Stimulated activated CD8-positive, alpha-beta memory T cell treated with anti-CD3 and anti-CD28 coated beads, Interleukin-7, amount 100 ng/mL, for 1 hour (primary cell): ENCODE measurements at places on chromosomes 3 and 15.

DNA sequence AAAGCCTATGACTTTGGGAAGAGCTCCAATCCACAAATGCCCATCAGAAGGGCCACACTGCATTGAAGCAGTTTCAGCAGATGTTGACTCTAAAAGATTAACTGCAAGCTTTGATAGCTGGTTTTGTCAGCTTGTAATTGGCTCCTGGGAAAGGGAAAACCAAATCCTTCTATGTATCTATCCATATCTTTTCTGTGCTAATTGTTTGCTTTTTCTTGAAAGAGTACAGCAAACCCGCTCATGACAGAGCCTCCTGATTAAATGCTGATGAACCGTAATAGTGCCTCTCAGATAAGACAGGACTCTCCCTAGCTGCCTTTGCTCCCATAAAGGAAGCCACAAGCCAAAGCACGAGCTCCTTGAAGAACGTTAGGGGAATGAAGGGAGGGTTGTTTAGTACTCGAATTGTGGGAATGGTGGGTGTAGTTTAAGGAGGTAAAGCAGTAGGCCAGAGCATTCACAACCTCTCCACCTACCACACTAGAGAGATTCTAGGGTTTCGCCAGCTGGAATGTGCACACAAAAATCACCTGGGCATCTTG is 33.6 kb upstream of the LRIG1 start:
- no peak for DNase-seq

- no peak for DNase-seq
Observed at GRCh38 chr3:155639462-155640055, 105.3 kb downstream of the PLCH1 start.

GRCh38 chr15:38671006-38671387 is 106.4 kb upstream of the RASGRP1 start:
- no peak for DNase-seq

GRCh38 chr15:77266708-77267386 is 153.1 kb downstream of the PEAK1 start:
- no peak for DNase-seq

DNA sequence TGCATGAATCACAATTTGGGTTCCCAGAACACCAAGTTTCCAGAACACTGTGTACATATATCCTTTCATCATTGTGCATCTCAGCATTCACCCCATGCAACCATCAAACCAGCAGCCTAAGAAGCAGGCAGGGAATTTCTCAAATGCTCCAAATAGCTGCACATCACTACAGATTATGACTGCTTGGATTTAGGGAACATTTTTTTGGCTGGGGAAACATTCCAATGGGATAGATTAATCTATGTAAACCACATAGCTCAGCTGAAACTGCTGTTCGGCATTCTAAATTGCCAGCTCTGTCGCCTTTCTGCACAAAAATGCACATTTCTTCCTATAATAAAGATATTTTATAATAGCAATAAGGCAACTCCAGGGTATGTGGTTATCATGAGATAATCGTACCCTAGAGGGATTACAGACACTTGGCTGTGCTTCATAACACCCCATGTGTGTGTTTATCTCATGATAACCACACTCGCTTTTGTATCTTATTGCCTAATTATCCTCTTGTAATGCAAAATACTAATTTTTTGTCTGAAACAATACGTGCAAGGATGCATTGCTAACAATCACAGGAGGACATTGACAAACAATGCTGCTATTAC is 483.7 kb upstream of the DPH6 start:
- DNase-seq: no peak

GRCh38 chr15:69484837-69485236 is 32.2 kb downstream of the RPLP1 start:
- DNase-seq: no peak

DNA sequence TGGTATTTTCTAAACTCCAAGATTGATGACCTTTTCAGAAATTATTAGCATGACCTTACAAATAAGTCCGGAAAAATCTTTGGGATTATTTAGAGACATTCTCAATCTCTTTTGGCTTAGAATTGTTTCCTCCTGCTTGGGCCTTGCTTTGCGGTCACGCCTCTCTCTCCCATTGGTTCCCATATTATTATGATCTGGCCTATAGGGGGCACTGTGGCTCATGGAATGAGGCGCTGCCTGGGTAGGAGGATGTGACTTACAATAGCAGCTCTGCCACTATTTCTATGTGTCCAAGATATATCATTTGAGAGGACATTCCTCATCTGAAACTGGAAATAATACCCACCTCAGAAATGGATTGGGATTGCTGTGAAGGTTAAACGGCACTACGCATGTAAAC is 464.9 kb downstream of the MFSD1 start:
- no peak for DNase-seq

- DNase-seq: no peak
Observed at GRCh38 chr3:63429905-63430304, 151.8 kb downstream of the SYNPR start.

GRCh38 chr3:159522276-159522675 is 466.4 kb upstream of the IL12A start:
- DNase-seq: no peak

- DNase-seq: no peak
Observed at GRCh38 chr15:62519900-62520299, 354.8 kb upstream of the C2CD4B start.

DNA sequence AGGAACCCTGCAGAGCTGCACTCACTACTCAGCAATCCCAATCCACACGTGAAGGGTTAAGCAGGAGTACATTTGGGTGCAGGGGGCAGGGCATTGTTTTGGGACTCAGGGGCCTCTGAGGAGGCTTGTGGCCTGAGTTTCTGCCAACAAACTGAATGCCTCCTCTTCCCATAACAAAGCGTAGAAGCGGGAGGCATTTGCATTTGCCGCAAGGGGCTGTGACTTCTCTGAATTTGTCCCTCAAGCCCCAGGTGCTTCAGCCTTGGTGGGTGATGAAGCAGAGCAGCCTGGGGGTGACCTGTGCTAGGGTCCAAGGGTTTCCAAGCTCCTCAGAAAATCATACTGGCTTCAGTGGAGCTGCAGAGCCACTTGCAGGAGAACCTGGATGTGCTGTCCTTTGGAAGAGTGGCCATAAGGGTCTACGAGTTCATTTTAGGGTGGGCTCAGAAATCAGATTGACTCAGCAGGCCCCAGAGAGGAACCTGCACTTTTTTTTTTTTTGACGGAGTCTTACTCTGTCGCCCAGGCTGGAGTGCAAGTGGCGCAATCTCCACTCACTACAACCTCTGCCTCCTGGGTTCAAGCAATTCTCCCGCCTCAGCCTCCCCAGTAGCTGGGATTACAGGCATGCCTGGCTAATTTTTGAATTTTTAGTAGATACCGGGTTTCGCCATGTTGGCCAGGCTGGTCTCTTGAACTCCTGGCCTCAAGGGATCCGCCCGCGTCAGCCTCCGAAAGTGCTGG is 1.4 kb upstream of the RPSA start:
- DNase-seq: no peak

DNA sequence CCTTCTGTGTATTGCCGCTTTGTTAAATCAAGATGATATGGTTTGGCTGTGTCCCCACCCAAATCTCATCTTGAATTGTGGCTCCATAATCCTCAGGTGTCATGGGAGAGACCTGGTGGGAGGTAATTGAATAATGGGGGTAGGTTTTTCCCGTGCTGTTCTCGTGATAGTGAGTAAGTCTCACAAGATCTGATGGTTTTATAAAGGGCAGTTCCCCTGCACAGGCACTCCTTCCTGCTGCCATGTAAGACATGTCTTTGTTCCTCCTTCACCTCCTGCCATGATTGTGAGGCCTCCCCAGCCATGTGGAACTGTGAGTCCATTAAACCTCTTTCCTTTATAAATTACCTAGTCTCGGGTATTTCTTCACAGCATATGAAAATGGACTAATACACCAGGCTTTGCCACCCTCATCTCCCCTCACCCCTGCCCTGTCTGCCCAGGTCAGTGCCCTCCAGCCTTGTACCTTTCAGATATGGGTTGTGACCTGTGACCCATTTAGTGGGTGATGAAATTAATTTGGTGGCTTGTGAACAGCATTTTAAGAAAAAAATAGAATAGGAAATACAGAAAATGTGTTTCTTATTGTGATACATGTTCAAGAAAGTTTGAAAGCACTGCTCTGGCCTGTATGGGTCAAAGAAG is 56.1 kb upstream of the MCF2L2 start:
- DNase-seq: no peak

- DNase-seq: no peak
Observed at GRCh38 chr3:38627956-38628355, 21.5 kb downstream of the SCN5A start.

GRCh38 chr3:156135921-156136638 is 15.7 kb downstream of the KCNAB1 start:
- no peak for DNase-seq

DNA sequence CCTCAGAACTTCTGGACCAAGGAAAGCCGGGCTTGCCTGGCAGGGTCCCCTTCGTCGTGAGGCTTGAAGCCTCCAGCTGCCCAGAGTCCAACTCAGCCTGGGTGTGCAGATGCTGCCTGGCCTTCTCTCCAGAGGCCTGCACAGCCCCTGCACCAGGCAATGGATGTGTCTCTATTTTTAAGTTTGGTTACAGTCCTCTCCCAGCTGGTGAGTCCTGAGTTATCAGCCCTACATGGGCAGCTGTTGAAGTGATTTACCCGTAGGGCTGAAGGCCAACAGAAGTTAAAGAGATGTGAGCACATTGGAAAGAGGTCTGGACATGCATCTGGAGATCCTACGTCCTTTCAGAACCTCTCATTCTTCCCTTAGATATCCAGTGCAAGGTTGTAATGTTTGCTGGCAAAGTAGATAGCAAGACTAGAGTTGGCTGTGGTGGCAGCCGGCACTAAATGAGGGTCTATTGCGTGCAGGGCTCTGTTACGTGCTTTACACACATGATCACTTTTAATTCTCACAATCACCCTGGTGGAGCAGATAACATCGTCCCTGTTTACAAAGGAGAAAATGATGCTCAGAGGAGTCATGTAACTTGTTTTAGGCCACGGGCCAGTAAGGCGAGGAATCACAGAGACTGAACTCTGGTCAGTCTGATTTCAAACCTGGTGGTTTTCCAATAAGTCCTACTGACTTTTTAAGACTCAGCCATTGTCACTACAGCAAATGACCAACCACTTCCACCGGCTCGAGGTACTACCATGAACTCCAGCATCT is 9.9 kb downstream of the FYCO1 start:
- DNase-seq: no peak

DNA sequence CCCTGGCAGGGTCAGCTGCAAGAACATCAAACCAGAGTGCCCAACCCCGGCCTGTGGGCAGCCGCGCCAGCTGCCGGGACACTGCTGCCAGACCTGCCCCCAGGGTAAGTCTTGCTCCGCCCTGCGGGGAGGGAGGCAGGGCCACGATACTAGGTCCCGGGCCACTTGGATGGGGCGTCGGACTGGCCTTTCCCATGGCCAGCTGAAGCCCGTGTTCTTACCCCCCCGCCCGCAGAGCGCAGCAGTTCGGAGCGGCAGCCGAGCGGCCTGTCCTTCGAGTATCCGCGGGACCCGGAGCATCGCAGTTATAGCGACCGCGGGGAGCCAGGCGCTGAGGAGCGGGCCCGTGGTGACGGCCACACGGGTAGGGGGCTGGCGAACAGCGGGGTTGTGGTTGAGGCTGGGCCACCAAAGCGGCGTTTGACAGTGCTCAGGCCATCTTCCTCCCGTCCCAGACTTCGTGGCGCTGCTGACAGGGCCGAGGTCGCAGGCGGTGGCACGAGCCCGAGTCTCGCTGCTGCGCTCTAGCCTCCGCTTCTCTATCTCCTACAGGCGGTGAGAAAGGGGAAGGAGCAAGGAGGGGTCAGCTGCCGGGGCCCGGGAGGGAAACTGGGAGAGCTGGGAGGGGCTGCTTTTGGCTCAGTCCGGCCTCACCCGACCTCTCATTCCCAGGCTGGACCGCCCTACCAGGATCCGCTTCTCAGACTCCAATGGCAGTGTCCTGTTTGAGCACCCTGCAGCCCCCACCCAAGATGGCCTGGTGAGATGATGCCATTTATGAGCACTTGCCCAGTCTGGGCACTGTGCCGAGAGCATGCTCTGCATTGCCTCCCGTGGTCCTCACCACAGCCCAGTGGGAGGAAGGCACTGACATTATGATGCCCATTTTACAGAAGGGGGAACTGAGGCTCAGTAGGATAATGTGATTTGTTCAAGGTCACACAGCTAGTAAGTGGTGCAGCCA is 1.7 kb downstream of the CHRD start:
- no peak for DNase-seq

DNA sequence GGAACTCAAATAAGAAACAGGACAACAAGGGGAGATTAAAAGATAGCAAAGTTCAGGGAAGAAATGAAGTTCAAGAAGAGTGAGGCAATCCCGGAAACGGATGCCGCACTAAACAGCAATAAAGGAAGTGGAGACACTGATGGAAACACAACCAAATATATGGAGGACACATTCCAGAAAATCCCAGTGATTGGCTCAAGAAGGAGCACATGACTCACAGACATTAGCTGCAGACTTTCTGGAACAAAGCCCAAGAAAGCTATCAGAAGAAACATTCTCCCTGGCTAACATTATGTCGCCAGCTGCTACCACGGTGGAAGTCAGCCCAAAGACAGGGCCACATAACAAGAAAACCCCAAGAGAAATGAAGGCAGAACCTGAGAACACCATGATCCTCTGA is 18.1 kb upstream of the VGLL4 start:
- no peak for DNase-seq

DNA sequence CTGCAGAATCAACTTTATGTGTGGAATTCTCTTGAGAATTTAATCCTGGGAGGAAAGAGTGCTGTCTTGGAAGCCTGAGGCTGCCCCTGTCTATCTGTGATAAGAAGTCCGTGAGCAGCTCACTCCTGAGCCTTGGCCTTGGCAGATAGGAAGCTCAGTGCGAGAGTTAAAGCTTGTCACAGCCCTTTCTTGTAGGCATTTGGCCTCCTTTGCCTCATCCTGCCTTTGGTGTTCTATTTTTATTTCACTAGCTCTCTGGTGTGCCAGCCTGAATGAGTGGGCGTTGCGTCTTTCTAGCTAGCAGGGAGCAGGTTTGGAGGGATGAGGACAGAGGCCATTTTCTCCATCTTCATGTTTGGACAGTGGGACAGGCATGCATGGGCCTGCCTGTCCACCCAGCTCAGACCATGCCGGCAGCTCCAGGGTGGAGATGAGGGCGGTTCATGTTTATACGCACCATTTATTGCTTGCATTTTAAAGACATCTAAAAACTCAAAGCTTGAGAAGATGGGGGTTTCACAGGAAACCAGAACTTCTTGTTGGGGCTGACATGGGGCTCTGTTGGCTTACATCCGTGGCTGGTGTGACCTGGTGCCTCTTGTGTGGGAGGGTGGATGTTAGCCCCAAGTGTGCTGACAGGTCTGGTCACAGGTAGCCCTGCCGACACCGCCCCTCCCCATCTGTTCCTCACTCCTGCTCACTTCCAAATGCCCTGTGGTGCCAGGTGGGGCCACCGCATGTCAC is 29.8 kb downstream of the IRAK2 start:
- no peak for DNase-seq

DNA sequence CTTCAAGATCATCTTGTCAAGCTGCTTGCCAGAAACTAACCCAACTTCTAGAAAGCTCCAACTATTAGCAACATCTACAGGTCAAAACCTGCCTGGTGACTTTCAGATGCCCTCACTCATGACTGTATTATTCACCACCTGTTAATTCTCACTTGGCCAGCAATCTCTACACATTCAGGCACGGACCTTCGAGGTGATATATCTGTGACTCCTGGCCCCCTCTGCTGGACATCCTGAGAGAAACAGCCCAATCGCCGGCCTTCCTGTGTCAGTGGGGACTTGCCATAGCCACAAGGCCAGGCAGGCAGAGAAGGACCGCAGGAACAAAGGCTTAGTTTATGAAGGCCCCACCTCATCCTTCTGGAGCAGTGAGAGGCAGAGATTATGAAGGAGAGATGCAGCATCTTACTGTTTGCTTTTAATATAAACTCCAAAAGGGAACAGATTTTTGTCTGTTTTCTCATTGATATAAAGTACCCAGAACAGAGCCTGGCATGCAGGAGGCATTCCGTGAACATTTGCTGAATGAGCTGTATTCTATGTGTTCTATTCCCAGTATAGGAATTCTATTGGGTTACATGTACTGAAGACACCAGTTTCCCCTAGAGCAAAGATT is 24.4 kb upstream of the OCA2 start:
- DNase-seq: peak; percentile 38
